Thymus (tissue), 14 donors: ENCODE measurements at places on chromosomes 6 and 20.

GRCh38 chr6:33271117-33271467 is 584 bp downstream of the VPS52 start:
- DNase-seq = no peak

GRCh38 chr20:10631126-10631525 is 42.7 kb downstream of the JAG1 start:
- DNase-seq = no peak

GRCh38 chr6:107115695-107116327 is 496 bp upstream of the BEND3 start:
- no peak for DNase-seq

DNA sequence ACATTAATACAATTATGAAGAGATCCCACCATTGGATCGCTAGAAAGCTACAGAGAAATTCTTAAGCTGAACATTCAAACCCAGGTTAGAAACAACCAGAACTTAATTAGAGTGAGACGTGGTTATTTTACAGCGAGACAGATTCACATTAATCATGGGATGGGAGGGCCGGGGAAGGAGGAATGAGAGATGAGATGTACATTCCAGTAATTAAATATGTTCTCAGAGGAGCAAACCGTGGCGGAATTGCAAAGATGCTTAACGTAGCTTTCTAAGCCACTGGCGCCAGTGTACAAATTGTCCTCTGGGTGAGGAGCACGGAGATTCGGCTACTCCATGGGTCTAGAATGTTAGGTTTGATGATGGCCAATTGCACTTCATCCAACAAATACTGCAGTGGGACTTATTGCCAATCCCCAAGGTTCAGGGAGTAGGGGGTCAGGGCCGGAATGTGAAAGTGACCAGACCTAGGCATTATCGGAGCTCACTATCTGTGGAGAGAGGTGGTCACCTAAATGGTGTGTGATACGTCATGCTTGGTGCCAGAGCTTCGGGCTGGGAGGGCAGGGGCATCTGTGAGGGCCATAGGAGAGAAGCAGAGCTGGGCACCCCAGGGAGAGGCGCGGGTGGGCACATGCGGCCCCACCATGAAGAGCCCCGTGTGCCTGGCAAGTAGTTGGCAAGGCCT is 114.7 kb downstream of the EDN3 start:
- no peak for DNase-seq

- DNase-seq = no peak
These were observed 263.4 kb downstream of the ARHGAP18 start for GRCh38 chr6:129446272-129447197.

DNA sequence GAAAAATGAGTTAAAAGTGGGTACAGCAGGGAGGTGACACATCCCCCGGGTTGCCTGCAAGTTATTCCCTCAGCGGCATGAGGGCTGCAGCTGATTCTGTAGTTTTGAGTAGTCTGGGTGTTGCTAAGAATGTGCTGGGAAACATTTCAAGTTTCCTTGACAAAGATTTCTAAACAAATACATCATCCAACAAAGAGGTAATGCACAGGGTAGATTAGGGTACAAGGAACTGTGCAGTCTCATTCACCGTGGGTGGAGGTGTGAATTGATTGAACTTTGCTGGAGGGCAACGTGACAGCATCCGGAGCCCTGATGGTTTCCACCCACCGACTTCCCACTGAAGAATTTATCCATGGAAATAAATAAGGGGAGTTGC is 21.8 kb downstream of the CASS4 start:
- DNase-seq = no peak

- no peak for DNase-seq
These were observed 28.4 kb upstream of the FRMD1 start for GRCh38 chr6:168107191-168107983.

- DNase-seq = no peak
These were observed 17.0 kb upstream of the ZNF318 start for GRCh38 chr6:43386492-43386891.

DNA sequence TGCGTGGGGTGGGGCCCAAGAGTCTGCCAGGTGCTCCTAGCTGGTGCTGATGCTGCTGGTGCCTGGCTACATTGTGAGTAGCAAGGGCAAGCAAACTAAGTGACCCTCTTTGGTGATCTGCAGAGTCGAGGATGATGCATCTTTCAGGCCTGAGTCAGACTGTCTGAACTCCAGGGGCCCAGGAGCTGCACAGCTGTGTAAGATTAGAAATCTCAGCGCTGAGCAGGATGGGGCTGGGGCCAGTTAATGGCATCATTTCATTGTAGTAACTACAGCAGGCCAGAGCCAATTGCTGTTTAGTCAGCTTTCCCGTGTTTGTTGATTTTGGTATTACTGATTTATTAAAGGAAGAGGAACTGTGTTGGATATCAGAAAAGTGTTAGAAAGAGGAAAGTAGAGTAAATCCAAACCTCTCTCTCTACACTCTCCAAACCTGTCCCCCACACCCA is 365.2 kb downstream of the PAX1 start:
- DNase-seq = no peak

- no peak for DNase-seq
These were observed 327.3 kb upstream of the HSF2 start for GRCh38 chr6:122072014-122072647.

GRCh38 chr6:113734982-113735381 is 122.2 kb upstream of the MARCKS start:
- DNase-seq = no peak

DNA sequence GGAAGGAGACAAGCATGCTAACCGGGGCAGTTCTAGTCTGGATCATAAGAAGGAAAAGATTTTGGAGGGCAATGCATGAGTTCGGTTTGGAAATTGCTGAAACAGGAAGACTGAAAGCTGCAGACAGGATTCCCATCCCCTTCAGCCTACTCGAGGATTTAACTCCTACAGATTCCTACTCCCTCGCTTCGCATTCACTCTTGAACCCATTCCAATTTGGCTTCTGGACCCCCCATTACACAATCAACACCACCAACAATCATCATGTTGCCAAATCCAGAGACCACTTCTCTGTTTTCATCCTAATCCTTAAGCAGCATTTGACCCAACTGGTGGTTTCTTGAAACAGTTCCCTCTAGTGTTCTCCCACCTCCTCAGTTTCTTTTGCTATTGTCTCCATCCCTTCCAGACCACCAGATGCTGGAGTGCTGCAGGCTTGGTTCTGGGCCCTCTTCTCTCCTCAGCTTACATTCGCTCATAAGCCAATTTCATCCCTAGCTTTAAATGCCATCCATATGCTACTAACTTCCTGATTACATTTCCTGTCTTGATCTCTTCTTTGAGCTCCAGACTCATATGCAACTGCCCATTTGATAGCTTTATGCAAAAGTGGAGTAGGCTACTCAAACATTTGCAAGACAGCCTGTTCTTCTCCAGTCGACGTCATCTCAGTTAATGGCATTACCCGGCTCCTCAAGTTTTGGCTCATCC is 66.5 kb downstream of the DTNBP1 start:
- no peak for DNase-seq

DNA sequence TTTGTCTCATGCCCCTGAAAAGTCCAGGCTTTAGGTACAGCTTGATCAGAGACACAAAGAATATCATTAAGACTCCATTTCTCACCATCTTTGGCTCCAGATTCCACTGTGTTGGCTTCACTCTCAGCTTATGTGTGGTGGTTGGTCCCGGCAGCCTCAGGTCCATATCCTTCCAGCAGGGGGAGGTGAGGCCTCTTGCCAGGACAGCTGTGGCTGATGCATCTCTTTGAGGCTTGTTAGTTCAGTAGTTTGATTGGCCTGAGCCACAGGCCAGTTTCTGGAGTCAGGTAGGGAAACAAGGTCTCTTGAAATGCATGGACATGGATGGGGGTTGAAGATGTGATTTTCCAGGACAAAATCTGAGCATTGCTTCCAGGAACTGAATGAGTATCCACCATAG is 62.4 kb downstream of the JAG1 start:
- no peak for DNase-seq

- DNase-seq = no peak
These were observed 554.3 kb downstream of the EPHA7 start for GRCh38 chr6:92864966-92865555.

DNA sequence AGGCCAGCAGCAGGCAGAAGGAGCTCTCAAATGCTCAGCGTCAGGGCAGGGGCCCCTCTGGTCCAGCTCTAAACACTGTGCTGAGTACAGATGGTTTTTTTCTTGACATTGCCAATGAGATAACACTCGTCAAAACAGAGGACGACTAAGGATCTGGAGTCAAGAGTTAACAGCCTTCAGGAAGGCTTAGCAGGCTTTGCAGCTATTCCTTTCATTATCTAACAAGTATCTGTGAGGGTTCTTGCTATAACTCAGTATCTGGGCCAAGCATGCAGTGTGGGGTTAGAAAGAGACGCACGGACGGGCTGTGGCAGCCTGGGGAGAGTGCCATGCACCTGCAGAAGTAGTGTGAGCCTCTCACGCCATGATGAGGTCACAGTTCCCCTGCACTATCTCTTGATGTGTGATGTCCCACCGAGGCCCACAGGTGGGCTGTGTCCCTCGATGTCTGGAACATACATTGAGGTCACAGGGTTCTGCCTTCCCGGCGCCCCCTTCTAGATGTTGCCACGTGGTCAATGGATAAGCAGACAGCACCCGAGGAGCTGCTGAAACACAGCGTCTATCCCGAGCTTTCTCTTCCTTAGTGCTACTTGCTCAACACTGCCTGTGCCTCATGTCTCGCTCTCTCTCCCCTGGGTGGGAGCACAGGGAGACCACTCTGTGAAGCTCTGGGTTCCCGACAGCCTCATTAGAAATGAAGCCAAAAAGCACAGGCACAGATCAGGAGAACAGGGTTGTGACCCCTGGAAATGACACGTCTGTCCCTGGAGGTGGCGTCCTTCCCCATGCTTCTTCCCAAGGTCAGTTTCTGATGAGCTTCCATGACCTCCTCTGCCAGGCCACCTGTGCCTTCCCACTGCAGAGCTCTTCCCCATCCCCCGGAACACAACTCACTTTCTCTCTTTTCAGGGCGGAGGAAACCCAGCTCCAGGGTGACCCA is 85.5 kb upstream of the RPS6KA2 start:
- no peak for DNase-seq

DNA sequence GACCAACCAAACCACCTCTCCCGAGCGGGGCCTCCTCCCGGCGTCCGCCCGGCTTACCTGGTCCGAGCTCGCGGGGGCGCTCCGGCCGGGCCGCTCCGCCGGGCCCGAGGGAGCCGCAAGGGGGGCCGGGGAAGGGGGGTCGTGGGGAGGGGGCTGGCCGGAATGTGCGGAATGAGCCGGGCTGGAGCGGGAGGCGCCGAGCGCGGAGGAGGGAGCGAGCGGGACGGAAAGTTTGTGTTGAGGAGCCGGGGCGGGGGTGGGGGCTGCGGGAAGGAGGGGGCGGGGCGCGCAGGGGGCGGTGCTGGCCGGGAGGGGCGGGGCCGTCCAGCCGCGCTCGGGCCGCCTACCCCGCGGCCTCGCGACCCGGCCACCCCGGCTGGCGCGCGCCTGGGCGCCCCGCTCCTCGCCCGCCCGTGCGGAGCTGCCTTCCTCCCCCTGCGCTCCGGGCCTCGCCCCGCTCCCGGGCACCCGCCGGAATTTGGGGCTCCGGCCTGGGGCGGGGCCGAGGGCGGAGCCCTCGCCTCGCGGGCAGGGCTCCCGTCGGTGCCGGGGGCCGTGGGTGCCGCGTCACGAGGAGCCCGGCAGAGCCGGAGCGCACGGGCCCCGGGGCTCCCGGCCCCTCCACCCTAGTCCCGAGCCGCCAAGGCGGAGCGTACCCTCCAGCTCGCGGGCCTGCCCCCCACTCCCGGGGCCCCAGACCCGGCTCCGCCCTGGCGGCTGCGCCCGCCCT is at the start of gene TEAD3:
Gene TEAD3, minus strand, starts transcription at position 239 of the 730 bp plus-strand sequence.
- no peak for DNase-seq

GRCh38 chr20:7231303-7231702 is 463.8 kb downstream of the BMP2 start:
- DNase-seq = no peak

GRCh38 chr6:132643547-132643946 is 15.4 kb downstream of the TAAR1 start:
- DNase-seq = no peak

- DNase-seq = no peak
These were observed 454.8 kb downstream of the PHF3 start for GRCh38 chr6:64090352-64090751.

GRCh38 chr6:129102741-129103140 is 219.8 kb downstream of the LAMA2 start:
- no peak for DNase-seq

- DNase-seq = no peak
These were observed 25.5 kb upstream of the SSTR4 start for GRCh38 chr20:23009636-23010035.

DNA sequence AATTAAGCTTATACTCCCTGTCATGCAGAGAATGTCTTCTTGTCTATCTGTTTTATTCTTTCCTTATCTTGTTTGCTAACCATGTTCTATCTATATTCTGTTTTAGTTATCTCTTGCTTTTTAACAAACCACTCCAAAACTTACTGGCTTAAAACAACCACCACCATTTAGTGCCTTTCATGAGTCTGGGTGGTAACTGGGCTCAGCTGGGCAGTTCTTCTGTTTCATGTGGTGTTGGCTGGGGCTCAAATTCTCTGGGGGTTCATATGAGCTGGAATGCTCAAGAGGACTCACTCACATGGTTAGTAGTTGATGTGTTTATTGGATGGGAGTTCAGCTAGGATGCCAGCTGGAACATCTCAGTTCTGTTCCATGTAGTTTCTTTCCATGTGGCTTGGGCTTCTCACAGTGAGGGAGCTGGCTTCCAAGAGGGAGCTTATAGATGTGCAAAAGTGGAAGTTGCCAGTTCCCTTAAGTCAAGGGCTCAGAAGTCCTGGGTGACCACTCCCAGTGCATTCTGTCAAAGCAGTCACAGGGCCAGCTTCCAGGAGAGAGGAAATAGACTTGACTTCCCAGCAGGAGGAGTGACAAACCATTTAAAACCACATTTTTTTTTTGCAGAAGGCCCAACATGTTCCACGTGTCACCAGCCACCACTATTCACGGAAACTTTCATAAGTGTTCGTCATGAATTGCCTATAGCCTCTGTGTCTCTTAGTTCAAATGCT is 70.4 kb downstream of the PLCB4 start:
- no peak for DNase-seq

DNA sequence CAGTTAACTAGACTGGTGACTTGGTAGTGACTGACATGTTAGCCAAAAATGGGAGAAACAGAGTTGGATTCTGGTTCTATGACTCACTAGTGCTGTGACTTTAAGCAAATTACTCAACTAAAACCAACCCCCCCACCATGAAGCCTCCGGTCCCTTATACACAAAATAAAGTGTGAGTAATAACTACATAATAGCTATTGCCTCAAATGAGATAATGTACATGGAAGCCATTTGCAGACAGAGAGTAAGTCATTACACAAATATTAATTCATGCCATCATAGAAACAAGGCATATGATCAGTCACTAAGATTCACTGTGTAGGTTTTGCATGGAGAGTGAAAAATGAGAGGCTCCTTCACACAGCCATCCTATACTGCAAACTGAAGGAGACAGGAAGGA is 111.9 kb downstream of the HIVEP2 start:
- DNase-seq = no peak
